ENCODE measurements at places on chromosomes 7 and 10. TPM values are rescaled to one million over a fixed set of nuclear protein-coding genes. Genes with fewer than 3 reads are reported as not detected.
A peak's percentile ranks its signal among the peaks of the same experiment; 100 is the strongest.

The TCAF1 gene
- total RNA-seq = 75.8 TPM

DNA sequence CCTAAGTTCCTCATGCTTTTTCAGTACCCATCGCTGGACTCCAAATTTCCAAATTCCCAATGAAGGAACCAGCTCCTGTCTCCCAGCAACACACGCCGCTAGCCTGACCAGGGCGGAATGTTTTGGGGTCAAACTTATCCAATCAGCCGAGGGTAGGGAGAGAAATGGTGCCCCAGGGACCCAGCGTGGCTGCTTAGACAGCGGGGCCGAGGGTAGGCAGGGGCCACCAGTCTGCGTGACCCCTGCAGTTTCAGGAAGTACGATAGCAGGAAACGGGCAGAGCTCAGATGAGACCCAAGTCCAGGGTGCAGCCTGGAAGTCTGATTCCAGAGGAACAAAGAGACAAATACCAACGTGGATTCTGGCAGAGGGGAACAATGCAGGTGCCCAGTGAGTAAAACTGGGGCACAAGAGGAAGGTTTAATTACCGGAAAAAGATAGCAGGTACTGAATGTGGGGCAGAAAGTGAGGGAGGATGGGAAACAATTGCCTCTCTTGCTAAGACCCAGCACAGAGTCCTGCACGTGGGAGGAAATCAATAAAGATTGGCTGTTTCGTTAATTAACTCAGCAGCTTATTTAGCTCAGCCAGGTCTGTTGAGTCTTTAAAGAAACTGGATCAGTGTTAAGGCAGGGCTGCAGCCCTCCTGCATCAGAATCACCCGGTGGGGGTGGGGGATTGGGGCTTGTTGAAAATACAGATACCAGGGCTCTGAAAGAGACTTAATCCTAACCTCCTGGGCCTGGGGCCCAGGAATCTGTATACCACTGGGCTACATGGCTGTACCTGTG is 50.4 kb upstream of the NFE2L3 start:
- no peak for DNase-seq

DNA sequence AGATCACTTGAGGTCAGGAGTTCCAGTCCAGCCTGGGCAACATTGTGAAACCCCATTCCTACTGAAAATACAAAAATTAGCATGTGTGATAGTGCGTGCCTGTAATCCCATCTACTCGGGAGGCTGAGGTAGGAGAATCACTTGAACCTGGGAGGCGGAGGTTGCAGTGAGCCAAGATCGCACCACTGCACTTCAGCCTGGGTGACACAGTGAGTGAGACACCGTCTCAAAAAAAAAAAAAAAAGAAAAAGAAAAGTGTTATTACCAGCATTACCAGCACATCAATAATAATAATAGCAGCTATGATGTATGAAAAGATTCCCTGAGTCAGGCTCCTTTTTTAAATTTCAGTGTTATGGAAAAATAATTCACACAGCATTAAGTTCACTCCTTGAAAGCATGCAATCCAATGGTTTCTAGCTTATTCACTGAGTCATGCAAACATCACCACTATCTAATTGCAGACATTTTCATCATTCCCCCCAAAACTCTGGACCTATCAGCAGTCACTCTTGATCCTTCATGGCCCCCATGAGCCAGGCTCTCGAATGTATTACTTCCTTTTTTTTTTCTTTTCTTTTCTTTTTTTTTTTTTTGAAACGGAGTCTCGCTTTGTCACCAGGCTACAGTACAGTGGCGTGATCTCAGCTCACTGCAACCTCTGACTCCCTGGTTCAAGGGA is 228.4 kb downstream of the FANK1 start:
- no peak for DNase-seq

GRCh38 chr7:26704786-26705185 is 159.6 kb downstream of the SKAP2 start:
- no peak for DNase-seq

- no peak for DNase-seq
Measured at GRCh38 chr10:3882855-3883254, 97.8 kb upstream of the KLF6 start.

DNA sequence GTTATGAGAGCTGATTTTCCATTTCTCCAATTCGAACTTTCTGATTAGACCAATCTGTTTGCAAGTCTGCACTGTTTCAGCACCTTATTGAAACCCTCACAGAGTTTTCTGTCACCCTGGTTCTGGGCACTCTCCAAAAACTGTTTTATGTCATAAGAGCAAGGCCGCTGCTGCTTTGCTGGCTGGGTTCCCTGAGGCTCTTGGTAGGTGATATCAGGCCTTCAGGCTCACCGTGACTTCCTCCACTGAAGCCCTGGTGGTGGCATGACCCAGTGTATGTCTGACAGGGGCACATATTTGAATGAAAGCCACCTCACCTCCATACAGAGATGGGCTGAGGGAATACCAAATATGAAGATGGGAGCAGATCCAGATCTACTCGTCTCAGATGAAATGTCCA is 8.3 kb downstream of the RABGEF1 start:
- no peak for DNase-seq

- peak; percentile 36 for DNase-seq
Measured at GRCh38 chr10:102669206-102670064, 25.2 kb downstream of the TRIM8 start.

DNA sequence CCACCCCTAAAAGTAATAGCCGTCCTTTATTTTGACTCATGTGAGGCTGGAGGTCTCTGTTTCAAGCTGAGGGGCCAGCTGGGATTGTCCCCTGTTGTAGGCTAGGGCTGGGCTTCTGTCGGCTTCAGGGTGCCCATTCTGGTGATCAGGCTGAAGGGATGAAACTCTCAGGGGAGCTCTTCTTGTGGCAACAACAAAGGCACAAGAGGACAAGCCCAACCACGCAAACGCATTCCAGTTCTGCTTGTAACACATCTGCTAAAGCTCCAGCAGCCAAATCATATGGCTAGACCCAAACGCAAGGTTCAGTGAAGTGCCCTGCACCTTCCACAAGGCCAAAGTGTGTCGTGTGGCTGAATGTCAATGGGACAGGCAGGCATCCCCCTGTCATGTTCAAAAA is 405.7 kb downstream of the INHBA start:
- no peak for DNase-seq

DNA sequence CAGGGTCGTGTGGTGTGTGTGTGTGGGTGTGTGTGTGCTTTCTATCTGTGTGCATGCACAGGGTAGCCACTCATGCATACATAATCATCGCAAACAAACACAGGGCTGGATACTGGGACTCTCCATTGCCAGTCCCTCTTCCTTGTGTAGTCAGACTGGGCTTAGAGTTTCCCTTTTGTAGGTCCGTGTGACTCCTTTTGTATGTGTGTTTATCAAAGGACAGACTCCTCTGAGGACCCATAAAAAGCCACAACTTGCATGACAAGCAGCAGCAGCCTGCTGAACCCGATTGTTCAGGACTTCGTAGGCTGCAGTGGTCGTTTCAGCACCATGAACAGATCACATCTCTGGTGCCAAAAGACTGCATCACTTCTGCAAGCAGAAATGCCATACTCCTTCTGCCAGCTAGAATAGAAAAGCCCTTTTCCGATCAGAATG is 895 bp downstream of the VSTM2A start:
- no peak for DNase-seq
